Pericardium fibroblast (primary cell): ENCODE measurements at places on chromosomes 1 and 21. TPM values are rescaled to one million over a fixed set of nuclear protein-coding genes. Genes with fewer than 3 reads are reported as not detected.

Gene HES3
- total RNA-seq, result not detected in 2 replicates

Gene TRIM17
- 1.2 TPM in 1 of 2 replicates, not detected in the other for total RNA-seq

Gene COL11A1
- 5.6 and 46.7 TPM in 2 replicates for total RNA-seq

Gene SPRR2E
- total RNA-seq, result not detected in 2 replicates

Gene CPLANE2
- total RNA-seq, result 3.6 and 6.8 TPM in 2 replicates

Gene PLEKHN1
- total RNA-seq, result 0.12 TPM in 1 of 2 replicates, not detected in the other
